Esophagus muscularis mucosa (tissue), 4 donors: ENCODE measurements at places on chromosomes 11 and 22. TPM values are rescaled to one million over a fixed set of nuclear protein-coding genes. Genes with fewer than 3 reads are reported as not detected.
A peak's percentile ranks its signal among the peaks of the same experiment; 100 is the strongest.

Gene OR4D6
- not detected for total RNA-seq

Gene C11orf87
- total RNA-seq, result not detected

Gene GPHA2
- not detected for total RNA-seq

Gene TYR
- total RNA-seq, result not detected

Gene ACTN3
- not detected for total RNA-seq

Gene OR52E8
- not detected for total RNA-seq

Gene CDON
- total RNA-seq, result 42.7 TPM

Gene RFPL3
- total RNA-seq, result not detected

Gene SAA4
- not detected for total RNA-seq

Gene FXYD6
- 105 TPM for total RNA-seq

DNA sequence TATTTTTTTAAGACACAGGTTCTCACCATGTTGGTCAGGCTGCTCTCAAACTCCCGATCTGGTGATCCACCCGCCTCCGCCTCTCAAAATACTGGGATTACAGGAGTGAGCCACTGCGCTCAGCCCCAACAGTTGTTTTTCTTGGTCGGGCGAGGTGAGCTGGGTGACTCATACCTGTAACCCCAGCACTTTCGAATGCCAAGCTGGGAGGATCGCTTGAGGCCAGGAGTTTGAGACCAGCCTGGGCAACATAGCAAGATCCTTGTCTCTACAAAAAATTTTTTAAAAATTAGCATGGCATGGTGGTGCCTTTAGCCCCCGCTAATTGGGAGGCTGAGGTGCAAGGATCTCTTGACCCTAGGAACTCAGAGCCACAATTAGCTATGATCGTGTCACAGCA lies 7.0 kb upstream of the NF2 start:
- no peak for DNase-seq

DNA sequence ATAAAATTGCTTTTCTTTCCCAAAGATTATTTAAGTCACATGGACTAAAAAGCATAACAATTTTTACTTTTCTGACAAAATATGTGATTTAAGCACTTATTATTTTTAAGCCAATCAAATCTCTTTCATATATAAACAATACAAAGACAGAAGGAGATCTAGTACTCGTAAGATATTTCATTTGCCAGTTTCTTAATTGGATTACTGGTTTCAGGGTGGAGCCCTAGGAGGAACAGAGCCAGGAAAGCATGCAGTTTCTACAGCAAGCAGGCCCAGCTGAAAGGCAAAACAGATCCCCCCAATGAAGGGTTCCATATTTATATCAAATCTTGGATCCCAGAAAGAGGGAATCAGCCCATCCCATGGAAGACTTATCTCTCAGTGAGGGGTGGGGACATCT lies 177.0 kb downstream of the KIF18A start:
- no peak for DNase-seq

DNA sequence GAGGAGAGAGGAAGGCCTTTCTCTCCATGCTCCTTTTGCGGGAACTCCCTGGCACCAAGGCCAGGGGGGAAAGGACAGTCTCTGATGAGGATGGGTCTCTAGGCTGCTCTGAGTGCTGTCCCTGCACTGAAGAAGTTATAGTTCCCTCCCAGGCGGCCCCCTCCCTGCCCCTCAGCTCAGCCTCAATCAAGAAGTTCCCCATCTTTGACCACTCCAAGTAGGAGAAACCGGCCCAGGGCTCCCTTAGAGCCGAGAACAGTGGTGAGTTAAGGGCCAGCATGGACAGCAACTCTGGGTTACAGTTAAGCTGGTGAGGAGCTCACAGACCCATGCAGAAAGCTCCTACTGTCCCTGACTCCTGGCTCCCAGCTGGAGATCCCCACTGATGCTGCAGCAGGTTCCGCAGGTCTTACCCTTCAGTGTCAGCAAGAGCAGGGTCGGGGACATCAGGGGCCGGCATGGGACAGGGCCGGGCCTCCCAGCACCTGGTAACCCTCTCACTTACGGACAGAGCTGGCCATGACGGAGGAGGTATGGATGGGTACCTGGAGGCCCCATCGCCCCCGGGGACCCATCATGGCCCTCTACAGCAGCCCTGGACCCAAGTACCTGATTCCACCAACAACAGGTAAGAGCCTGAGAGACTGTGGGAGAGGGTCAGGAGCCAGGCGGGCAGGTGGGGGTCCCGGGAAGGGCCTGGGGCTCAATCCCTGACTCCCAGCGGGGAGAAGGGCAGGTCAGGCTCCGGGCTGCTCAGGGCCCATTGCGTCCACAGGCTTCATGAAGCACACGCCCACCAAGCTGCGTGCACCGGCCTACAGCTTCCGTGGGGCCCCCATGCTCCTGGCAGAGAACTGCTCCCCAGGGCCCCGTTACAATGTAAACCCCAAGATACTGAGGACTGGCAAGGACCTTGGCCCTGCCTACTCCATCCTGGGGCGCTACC lies 4.2 kb downstream of the SCGB1C1 start:
- no peak for DNase-seq

DNA sequence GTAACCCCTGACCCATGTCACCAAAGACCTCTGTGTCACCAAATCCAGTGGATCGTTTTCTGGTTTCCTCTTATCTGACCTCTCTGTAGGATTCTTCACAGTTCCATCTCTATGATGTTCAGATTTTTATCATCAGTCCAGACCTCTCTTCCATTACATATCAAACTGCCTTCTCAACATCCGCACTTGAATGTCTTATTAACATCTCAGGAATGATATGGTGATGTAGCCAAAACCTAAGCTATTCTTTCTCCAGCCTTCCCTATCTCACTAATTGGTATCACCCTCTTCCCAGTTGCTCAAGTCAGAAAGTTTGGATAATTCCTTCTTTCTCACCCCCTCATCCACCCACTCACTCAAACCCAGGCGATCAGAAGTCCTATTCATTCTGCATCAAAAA lies 13.4 kb downstream of the APLNR start:
- no peak for DNase-seq

GRCh38 chr11:67352546-67353316 lies 615 bp downstream of the POLD4 start:
- no peak for DNase-seq

DNA sequence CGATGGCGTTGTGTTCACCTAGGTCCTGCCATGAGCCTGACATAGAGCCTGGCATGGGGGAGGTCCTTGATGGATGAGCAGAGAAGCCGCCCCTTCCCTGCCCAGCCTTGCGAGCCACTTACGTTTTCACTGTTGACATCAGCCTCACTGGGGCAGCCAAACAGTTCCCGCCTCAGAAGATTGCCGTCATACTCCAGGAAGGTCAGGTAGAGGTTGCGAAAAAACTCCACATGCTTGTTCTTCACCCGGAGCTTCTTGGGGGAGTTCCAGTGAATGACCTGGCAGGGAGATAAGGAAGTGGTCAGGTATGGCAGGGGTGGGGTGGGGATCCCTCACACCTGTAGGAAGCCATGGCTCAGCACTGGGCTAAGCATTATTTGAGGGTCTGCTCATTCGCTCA lies 279.3 kb upstream of the SYN3 start:
- no peak for DNase-seq

DNA sequence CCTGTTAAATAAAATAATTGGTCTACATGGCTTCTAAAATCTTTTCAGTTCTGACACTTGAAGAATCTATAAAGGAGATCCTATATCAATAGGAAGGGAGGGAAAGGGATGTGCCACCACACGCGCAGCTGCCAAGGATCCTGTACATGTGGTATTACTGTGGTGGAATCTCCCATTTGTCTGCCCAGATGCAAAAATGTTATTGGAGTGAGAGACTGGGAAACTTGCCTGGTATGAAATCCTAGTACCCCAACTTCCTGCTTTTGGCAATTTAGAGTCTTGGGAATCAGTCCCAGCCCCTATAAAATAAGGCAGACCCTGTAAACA lies 81.9 kb upstream of the PICALM start:
- no peak for DNase-seq

- DNase-seq, result no peak
Measured at GRCh38 chr11:113289431-113290187, 24.8 kb upstream of the TTC12 start.

DNA sequence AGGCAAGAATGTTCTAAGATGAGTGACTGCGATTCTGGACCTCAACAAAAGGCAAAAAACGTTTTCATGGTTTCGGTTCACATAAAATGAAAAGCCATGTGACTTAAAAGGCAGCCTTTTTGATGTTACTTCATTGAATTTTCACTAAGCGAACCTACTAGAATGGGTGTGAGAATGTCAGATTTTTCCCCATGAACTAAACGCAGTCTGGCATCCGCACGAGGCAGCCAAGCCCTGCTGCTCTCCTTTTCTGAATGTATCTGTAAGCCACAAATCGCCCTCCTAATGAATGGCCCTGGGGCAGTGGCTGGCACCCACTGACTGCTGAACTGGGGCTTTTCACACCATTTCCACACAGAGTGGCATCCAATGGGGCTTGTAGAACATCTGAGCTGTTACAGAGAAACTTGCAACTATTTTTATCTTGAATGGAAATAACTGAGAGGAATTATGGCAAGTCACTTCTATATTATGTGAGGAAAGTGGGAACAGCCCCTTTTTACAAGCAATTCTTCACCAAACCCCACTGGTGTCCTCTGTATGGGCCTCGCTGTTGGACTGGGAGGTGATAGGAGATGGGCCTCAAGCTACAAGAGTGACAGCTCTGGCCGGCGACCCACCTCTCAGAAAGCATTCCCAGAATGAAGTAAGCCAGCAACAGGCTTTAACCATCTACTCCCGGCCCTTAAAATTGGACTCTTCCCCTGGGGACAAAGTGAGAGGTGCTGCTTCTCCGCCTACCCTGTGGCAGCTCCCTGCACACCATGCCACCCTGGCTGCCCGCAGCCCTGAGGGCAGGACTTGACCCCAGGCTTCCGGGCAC lies 29.4 kb downstream of the PPP2R1B start:
- no peak for DNase-seq

DNA sequence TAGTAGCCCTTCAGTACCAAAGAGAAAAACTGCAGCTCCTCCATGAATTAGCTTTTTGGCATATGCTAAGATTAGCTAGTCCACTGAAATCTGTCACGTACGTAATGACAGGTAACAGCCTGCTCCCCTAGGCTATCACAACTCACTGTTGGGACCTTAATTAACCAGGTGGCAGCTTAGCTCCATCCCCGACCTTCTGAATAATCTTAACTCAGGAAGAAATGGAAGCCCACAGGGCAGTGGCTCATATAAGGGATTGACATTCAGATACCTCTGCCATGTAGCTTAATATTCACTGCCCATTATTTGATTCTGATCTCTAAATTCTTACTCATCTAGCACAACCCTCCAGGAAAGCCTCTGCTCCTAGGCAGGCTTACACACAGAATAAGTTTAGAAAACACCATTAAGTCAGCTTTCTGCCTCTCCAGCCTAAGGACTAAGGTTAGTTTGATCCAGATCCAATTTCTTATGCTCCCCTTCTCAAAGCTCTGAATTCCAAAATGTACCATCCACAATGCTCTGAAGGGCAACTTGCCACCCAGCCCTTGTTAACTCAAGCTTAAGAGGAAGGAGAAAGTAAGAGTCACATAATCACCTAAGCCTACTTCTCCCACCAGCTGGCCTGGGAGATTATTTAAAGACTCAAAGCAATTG lies 5.0 kb downstream of the HSPA8 start:
- no peak for DNase-seq

GRCh38 chr22:44940130-44940529 lies 69.7 kb downstream of the PHF21B start:
- DNase-seq, result no peak

GRCh38 chr22:28788601-28789000 lies 11.8 kb downstream of the XBP1 start:
- no peak for DNase-seq

- DNase-seq, result no peak
Measured at GRCh38 chr22:39325392-39325932, 6.0 kb upstream of the RPL3 start.

DNA sequence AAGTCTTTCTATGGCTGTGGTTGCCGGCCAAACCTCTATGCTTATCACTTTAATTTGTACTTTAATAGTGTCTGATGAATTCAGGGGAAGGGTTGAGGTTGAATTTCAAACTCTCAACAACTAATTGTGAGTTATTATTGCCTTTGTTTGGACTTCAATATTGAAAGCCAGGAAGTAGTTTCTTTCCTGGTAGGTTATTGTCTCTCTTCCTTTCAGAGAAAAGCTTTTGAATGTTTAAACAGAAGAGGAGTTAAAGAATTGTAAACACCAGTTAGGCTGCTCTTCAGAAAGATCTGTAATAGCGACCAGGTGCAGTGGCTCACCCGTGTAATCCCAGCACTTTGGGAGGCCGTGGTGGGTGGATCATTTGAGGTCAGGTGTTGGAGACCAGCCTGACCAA lies 22.2 kb downstream of the NNMT start:
- DNase-seq, result no peak

GRCh38 chr11:123429336-123429735 lies 733 bp upstream of the GRAMD1B start:
- DNase-seq, result no peak

DNA sequence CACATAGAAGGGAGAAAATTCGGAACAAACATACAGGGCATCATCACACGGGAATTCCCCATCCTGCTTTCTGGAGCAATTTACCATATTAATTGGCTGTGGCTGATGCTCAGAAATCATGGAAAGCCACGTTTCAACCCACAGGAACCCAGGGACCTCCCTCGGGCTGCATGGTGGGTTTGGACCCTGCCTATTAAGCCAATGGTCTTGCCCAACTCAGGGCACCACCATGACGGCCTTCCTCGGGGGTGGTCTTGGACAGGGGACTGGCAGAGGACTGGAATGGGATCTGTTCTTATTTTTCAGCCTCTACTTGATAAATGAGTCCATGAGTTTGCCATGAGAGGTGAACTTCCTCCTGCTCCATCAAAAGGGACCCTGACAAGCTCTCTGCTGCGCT lies 374.0 kb downstream of the SHANK2 start:
- DNase-seq, result no peak

- DNase-seq, result peak; percentile 84
Measured at GRCh38 chr22:48953103-48953720, 874.5 kb downstream of the BRD1 start.

DNA sequence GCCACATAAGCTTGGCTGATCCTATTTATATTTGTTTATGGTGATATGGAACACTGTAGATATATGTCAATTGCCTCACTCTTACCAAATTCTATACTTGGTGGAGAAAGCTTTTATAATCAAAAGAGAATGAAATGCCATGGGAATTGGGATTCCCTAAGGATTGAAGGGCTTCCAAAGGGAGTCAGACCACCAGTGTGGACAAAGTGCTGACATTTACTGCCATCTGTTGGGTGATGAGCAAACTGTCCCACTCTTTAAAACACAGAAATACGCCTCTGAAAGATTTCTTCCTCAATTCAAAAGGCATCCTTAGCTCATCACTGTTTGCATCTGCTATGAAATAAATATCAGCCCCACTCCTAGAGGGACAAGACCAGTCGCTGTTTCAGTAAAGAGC lies 7.1 kb downstream of the SLC1A2 start:
- DNase-seq, result no peak

- no peak for DNase-seq
Measured at GRCh38 chr11:120717042-120717441, 205.5 kb downstream of the GRIK4 start.

- no peak for DNase-seq
Measured at GRCh38 chr11:132864811-132865576, 667.3 kb downstream of the OPCML start.

GRCh38 chr11:10462746-10463300 lies 7.8 kb downstream of the AMPD3 start:
- no peak for DNase-seq

GRCh38 chr22:32661737-32662586 lies 139.5 kb upstream of the TIMP3 start:
- DNase-seq, result no peak

GRCh38 chr22:46774253-46774979 lies 12.0 kb downstream of the TBC1D22A start:
- no peak for DNase-seq
